Mononuclear cell (primary cell): ENCODE measurements at places on chromosomes 1 and 21. TPM values are rescaled to one million over a fixed set of nuclear protein-coding genes. Genes with fewer than 3 reads are reported as not detected.

The RHD gene
- total RNA-seq, result 1.2 TPM

The GOLT1A gene
- total RNA-seq, result not detected

The GUCA2B gene
- total RNA-seq, result not detected

The UTS2 gene
- 1.4 TPM for total RNA-seq

The NEGR1 gene
- 0.31 TPM for total RNA-seq

The IGSF3 gene
- 0.21 TPM for total RNA-seq

The MOV10 gene
- total RNA-seq, result 27.2 TPM

The VAV3 gene
- 41.1 TPM for total RNA-seq

The RIPK4 gene
- 0.31 TPM for total RNA-seq
